ENCODE measurements at places on chromosomes 4 and X. TPM values are rescaled to one million over a fixed set of nuclear protein-coding genes. Genes with fewer than 3 reads are reported as not detected.

GRCh38 chr4:98994474-98995182 lies 893 bp upstream of the METAP1 start:
- DNase-seq: no peak

DNA sequence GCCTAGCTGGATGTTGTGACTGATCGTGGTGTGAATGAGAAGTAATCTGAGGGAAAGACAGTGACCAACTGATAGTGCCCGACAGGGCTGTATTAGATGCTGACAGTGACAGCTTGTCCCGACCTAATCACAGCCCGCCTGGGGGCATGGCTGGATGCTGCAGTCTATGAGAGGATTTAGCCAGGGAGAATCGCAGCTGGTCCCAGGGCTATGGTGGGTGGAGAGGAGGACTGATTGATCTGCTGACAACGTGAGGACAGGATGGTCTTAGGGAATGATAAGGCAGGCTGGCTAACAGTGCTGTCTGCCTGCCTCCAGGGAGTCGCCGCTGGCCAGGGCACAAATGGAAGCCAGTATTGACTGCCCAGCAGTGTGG lies 621 bp upstream of the SUV39H1 start:
- DNase-seq: no peak

DNA sequence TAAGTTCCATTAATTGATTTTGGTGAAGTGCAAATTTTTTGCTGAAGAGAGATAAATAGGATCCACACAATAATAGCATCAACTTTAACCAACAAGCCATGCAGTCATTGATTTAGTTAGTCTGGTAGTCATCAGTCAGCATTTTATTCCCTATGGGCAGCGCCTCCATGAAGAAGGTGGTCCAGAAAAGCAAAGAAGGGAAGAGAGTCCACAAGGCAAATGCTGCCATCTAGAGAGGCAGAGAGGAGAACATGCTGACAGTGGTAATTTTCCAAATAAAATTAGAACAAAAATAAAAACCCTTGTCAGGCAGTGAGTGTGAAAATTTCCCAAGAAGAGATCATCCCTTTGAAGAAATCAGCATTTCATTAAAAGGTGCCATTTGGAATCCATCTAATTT lies 366.7 kb upstream of the FAM241A start:
- no peak for DNase-seq

- DNase-seq: no peak
These were observed 221.0 kb downstream of the PALLD start for GRCh38 chr4:168717847-168718246.

DNA sequence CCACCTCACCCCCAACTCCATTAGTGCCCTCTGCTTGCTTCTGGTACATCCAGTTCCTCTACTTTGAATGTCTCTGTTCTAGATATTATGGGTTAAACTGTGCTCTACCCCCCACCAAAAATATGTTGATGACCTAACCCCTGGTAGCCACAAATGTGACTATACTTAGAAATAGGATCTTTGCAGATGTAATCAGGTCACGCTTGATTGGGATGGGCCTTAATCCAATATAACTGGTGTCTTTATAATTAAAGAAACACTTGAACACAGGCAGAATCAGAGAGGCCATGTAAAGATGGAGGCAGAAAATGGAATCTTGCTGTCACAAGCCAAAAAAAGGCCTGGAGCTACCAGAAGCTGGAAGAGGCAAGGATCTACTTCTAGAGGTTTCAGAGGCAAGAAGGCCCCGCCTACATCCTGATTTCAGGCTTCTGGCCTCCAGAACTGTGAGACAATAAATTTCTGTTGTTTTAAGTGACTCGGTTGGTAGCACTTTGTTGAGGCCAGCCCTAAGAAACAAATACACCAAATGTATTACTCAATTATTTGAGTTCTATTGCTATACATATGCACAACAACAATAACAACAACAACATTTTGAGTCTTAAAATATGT lies 220.0 kb downstream of the PPP3CA start:
- no peak for DNase-seq

DNA sequence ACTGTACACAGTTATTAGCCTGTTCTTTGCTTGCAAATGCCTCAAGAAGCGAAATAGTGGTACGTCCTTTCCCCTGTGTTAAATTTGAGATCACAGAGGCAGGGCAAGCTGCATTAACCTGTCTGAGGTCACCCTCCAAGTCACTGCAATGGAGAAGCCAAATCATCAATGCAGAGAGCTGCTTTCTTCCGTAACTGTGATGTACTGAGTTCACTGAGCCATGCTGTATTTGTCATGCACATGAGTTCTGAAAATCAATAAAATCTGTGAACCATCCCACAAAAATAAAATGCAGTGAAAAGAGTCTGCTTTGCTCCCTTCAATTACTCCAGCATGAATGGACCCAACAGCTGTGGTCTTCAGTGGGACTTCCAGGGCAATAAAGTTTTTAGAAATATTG lies 393.5 kb downstream of the KCNIP4 start:
- no peak for DNase-seq

DNA sequence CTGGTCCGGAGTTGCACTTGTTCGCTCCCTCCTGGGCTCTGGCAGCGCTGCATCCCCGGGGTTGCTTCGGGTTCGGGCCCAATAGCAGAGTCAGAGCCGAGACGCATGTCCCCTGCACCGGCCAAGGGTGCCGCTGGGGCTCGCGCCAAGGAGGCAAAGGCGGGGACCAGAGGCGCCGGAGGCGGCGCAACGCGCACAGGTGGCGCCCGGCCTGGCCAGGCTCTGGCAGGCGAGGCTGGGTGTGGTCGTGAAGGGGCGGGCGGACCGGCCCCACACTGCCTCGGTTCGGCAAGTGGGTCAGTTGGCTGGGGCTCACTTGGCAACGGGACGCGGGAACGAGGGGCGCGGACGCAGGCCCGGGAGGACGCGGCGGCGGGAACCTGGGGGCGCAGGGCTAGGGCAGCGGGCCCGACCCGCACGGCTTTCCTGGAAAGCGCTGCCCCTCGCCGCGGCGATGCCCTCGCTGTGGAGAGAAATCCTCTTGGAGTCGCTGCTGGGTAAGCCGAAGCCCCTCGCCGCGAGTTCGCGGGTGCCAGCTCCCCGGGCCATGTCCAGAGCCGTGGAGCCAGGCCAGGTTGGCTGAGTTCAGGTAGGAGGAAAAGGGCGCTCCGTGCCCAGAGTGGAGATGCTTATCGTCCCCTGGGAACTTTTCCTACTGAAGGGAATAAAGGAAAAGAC lies at the start of gene CWH43:
CWH43 (plus strand) TSS at position 300 of the 678 bp plus-strand sequence; CDS start at position 455, 155 bp downstream.
- no peak for DNase-seq

GRCh38 chr4:91268913-91269312 lies 1034.9 kb upstream of the GRID2 start:
- DNase-seq: no peak

- no peak for DNase-seq
These were observed 496.6 kb downstream of the IL1RAPL1 start for GRCh38 chrX:29083823-29084222.

DNA sequence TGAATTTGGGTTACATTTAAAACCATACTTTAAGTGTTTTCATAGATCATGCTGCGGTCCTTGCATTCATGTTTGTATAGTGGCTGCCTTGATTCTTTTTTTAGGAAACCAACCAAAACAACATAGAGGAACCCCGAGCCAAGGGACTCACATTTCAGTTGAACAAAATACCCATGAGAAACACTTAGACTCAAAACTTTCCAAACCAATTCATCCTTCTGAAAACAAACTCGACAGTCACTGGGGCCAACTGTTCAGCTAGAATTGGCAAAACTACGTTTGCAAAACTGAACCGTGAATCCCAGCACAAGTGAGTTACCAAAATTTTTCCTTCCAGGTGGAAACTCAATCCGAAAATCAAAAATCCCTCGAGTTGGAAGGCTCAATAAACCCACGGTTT lies 1.4 kb downstream of the ADGRA3 start:
- no peak for DNase-seq

DNA sequence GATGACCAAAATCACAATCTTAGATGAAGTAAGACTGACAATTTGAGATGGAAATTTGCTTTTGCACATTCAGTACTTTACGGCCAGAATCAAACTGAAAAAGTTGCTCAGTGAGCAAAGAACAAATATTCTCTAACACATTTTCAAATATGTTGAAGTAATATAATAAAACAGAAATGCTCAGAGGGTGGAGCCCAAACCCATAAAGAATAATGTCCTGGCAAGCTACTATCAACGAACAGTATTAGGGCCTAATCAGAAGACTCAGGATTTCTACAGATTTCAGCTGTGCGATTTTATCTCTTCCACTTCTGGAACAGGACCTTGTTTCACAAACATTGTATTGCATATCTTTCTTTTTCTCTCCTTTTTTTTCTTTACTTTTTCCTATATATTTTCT lies 505.0 kb downstream of the TECRL start:
- DNase-seq: no peak

GRCh38 chr4:108751321-108751720 lies 11.5 kb downstream of the ETNPPL start:
- no peak for DNase-seq

DNA sequence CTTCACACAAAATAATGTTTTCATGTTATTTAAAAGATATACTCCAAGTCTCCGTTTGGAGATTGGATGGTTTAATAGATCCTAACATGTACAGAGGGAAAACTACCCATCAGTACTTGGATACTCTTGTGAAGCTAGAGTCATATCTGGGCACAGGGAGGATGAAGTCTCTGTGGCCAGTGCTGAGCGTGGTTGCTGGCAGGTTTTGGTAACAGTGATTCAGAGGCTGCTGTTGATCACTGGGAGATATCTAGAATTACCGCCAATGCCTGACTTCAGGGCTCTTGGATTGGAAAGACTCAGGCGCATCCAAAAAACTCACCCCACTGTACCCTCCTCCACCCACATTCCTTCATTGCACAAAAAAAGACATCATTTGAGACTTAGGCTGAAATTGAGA lies 107.2 kb upstream of the PGRMC2 start:
- no peak for DNase-seq

GRCh38 chr4:184669251-184669650 lies 19.7 kb downstream of the PRIMPOL start:
- no peak for DNase-seq

- peak; percentile 89 for DNase-seq
These were observed 78.1 kb downstream of the RLIM start for GRCh38 chrX:74536152-74536831.

Gene TEX13B
- not detected for polyA plus RNA-seq

Gene MFAP3L
- 2.3 TPM for polyA plus RNA-seq

Gene PHKA1
- polyA plus RNA-seq: 4.1 TPM

Gene MCF2
- 0.14 TPM for polyA plus RNA-seq

Gene TMEM164
- 42.5 TPM for polyA plus RNA-seq

Gene ELF4
- 11.0 TPM for polyA plus RNA-seq

Gene SCML2
- polyA plus RNA-seq: 8.3 TPM

Gene FRMD7
- polyA plus RNA-seq: not detected

Gene SHROOM2
- 13.5 TPM for polyA plus RNA-seq

Gene ANK2
- 29.8 TPM for polyA plus RNA-seq

Gene RASL11B
- 29.0 TPM for polyA plus RNA-seq
